Activated T-helper 9 cell treated with anti-CD3 and anti-CD28 coated beads, Interleukin-2, amount 50 U/mL, for 16 hours (primary cell): ENCODE measurements at places on chromosomes 7 and 10.

GRCh38 chr7:72140566-72140965, 271.6 kb downstream of the CALN1 start:
- no peak for DNase-seq

GRCh38 chr7:156975620-156976019, 26.1 kb downstream of the NOM1 start:
- DNase-seq: no peak

DNA sequence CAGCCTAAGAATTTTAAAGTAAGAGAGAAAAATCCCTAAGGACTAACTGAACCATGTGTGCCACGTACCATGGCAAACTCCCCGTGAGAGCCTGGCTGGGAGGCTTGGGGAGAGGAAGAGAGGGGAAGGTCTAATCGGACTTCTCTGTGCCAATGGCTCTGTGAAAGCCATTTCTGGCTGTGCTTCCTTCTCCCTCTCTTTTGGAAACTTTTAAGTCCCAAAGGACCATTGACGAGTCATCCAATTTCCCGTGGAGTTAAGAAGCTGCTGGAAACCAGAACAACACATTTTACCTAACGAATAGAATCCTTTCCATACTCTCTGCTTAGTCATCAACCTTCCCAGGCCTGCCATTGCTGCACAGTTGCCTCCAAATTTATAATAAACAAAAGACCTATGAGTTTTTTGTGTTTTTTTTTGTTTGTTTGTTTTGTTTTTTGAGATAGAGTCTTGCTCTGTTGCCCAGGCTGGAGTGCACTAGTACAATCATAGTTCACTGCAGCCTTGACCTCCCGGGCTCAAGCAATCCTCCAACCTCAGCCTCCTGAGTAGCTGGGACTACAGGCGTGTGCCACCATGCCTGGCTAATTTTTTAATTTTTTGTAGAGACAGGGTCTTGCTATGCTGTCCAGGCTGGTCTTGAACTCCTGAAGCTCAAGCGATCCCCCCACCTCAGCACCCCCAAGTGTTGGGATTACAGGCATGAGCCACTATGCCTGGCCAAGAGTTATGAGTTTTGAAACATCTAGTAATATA, 13.2 kb downstream of the LAMB1 start:
- DNase-seq: no peak

DNA sequence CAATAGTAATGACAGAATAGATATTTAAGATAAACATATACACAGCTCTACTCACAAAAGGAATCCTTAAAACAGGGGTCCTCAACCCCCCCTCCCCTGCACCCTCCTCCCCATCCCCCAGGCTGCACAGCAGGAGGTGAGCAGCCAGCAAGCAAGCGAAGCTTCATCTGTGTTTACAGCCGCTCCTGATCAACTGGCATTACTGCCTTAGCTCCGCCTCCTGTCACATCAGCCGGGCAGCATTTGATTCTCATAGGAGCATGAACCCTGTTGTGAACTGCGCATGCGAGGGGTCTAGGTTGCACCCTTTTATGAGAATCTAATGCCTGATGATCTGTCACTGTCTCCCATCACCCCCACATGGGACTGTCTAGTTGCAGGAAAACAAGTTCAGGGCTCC, 65.5 kb downstream of the SMURF1 start:
- no peak for DNase-seq

- DNase-seq: no peak
Observed at GRCh38 chr7:22090107-22090506, 144.4 kb upstream of the CDCA7L start.

GRCh38 chr7:138903186-138903820, 77.9 kb downstream of the KIAA1549 start:
- peak; percentile 41 for DNase-seq

- DNase-seq: no peak
Observed at GRCh38 chr7:149180722-149181449, 14.5 kb upstream of the ZNF282 start.

DNA sequence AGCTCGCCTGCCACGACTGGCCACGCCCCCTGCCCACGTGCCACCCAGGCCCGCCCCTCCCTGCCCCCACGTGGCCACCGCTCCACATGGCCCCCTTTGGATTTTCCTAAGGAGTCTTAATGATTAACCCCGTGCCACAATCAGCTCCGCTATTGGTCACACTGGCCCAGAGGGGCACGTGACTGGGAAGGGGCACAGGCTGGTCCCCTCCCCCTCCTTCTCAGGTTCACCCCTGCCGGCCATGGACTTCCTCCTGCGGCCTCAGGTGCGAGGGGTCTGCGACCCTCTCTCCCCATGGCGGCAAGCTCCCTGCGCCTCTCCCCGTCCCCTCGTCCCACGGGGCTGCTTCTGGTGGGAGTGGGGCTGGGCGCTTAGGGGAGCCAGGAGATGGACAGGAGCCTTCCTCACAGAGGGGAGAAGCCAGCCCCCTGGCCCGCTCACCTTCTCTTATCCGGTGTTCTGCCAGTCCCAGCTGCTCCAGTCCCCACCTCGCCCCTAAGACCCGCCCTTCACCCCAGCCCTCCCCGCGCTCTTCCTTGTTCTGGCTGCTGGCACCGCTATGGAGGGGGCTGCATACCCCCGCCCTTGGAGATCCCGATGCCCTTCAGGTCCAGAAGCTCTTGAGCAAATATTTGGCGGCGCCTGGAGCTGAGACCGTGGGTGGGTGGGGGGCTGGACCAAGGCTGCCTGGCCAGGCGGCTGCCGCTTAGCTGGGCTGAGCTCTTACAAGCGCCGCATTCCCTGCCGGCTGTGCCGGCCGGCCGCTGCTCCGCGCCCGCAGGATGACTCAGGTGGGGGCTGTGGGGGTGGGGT, 3.2 kb downstream of the SLC4A2 start:
- no peak for DNase-seq

DNA sequence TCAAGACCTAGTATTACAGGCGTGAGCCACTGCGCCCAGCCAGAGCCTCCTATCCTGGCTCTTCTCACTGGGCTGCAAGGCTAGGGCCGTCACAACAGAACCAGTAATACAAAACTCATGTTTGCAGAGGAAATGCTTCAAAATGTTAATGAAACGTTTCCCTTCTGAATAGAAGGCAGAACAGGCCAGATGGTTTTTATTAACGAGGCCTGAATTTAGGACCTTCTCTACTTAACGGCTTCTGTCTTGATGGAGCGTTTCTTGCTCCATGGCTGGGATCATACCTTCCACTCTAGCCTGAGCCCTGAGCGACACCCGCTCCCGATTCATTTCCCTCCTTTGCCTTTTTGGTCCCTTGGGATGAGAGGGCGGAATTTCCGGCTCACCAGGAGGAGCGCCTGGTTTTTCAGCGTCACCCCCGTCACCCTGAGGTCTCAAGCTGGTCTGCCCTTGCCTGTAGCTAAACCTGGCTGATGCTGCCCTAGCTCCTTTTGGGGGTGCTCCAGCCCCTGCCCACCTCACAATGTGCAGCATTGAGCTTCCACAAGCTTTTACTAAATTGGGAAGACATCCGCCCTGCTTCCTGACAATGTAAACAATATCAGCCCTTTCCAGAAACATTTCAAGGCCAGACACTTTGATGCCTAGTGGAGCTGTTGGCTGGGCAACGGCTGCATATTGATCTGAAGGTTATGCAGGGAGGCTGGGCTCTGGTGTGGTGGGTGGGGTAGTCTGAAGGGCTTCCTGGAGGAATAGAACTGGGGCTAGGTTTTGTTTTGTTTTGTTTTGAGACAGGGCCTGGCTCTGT, 5.2 kb downstream of the CLIP2 start:
- no peak for DNase-seq

DNA sequence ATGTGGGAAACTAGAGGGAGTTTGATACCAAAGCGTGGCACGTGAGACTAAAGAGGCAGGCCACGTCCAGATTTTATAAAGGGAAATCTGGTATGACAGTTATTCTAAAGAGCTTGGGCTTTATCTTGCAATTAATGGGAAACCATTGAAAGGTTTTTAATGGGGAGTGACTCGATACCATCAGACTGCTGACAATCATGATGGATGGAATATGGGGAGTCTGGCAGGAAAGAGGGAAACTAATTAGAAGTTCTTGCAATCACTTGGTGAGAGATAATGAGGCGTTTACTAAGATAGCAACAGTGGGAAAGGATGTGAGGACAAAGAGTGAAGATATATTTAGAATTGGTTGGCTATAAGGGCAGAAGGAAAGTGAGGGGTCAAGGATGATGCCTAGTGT, 94.0 kb downstream of the MBL2 start:
- DNase-seq: no peak

GRCh38 chr10:45625879-45626278, 46.7 kb downstream of the ZFAND4 start:
- no peak for DNase-seq
